GM10248 (cell line): ENCODE measurements at places on chromosomes 7 and 10.

DNA sequence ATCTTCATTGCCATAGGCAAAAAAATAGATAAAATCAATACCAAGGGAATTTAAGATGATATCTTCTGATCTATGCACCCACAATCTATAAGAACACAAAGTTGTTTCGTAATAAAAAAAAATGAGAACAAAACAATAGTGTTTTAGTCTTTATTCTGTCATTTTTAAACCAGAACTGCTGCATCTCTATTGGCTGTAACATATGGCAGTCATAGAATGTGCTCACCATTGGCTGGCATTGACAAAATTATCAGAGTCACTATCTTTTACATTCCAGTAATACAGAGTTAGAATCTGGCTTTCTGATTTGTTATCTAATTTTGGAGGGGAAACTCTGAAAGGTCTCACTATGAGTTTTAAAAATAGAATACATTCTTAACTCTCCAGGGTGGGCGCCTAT lies 138.6 kb upstream of the CCDC6 start:
- DNase-seq, result no peak

DNA sequence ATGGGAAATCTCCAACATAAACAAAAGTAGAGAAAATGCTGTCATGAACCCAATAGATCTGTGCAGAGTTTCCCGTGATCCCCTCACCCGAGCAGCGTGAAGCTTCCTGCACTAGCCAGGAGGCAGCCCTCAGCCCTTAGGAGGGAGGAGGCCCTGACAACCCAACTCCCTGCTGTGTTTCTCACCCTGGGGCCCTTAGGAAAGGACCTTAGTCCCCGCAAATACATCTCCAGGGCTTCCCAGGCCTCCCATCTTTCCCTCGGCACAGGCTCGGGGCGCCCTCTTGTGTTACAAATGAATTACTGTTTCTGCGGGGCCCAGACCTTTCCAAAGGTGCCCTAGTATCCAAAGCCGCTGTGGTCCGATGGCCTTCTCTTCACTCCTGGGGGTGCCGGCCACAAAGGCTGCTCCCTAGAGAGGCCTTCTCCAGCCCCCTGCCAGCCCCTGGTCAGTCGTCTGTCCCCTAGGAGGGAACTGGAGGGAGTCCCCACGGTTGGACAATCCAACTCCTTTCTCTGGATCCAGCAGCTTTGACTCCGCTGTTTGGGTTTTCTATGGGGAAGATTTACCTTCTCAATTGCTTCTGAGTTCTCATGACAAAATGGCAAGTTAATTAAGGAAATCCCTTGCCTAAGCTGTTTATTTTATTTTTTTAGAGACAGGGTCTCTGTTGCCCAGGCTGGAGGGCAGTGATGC lies 49.9 kb upstream of the SH2B2 start:
- peak; percentile 85 for DNase-seq

DNA sequence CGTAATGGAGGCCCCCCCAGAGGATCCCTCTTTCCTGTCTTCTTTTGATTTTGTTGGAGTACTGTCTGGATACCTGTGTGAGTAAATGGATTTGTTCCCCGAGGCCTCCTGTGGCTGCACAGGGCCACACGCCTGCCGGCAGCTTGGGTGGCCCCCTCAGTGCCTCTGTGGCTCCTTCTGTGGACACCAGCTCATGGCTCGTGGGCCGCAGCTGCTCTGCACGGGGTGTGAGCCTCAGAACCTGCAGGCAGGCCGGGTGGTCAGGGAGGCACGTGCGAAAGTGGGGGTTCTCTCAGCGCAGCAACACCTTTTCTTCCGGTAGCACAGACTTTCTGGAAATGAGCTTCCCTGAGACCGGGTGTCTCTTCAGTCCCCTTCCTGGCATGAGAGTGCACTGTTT lies 70.3 kb downstream of the WDR37 start:
- no peak for DNase-seq

DNA sequence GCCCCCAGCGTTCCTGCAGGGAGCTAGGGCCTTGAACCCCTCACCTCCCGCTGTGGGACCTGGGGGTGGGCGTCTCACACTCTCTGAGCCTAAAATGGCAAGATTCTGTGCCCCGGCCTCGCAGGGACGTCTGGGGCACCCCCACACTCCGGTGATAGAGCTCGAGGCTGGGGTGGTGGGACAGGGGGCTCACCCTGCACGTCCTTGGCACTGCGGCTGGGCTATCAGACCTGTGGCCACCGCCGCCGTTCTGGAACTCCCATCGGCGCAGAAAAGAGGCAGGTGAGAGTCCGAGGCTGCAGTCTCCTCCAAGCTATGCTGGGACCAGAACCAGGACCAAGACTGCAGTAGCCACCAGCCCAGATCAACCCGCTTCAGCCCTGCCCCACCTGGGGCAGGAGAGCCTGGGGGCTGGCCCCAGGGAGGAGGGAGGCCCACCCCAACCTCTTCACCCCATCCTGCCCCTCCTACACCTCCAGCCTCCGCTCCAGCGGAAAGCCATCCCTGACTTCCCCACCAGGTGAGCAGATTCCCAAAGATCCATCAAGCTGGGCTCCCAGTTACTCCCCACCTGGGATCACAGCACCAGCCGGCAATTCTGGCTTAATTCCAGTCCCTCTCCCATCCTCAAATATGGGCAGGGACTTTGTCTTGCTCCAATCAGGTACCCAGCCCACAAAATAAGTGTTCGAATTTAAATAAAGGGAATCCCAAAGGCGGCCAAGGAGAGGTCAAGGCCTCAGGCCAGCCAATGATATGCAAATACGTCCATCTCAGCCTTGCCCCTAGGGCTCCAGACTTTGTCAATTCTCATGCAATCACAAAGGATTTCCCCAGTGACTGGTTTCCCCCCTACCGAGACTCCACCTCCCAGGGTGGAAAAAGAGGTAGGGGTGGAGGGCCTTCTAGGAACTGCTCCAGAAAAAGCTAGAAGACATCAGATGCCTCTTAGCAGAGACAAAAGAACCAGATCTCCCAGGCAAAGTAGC lies 16.4 kb downstream of the TNRC18 start:
- no peak for DNase-seq

DNA sequence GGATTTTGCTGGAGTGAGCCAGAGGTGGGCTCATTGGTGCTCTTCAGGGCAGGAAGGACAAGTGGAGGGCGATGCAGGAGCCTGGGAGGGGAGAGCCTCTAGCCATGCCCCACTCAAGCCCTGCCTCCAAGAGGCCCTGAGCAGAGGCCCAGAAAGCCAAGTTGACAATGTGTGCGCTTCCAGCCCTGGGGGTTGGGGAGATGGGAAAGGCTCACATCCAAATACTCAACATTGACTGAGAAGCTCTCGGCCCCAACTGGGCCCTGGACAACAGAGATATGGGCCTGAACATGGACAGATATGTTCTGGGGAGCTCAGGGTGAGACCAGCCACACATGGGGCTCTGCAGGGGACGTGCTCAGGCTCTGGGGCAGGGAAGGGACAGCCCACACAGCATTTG lies 39.0 kb downstream of the FRMPD2 start:
- no peak for DNase-seq

- DNase-seq, result no peak
Measured at GRCh38 chr10:23351926-23352519, 7.4 kb upstream of the C10orf67 start.

DNA sequence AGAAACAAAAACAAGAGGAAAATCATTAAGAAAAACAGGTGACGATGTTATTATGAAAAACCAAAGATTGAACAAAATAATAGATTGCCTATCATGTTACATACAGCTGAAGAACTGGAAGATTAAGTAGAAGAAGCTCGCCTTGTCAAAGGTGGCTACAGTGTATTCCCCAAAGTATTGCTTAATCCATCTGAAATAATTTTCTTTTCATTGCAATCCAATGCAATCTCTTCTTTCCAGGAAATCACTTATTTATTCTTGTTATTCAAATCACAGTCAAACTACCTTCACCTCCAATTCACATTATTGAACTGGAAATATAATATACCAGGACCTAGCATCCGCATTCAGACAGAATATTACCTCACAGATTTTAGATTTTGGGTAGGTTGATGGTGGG lies 235.9 kb downstream of the AHR start:
- DNase-seq, result no peak

DNA sequence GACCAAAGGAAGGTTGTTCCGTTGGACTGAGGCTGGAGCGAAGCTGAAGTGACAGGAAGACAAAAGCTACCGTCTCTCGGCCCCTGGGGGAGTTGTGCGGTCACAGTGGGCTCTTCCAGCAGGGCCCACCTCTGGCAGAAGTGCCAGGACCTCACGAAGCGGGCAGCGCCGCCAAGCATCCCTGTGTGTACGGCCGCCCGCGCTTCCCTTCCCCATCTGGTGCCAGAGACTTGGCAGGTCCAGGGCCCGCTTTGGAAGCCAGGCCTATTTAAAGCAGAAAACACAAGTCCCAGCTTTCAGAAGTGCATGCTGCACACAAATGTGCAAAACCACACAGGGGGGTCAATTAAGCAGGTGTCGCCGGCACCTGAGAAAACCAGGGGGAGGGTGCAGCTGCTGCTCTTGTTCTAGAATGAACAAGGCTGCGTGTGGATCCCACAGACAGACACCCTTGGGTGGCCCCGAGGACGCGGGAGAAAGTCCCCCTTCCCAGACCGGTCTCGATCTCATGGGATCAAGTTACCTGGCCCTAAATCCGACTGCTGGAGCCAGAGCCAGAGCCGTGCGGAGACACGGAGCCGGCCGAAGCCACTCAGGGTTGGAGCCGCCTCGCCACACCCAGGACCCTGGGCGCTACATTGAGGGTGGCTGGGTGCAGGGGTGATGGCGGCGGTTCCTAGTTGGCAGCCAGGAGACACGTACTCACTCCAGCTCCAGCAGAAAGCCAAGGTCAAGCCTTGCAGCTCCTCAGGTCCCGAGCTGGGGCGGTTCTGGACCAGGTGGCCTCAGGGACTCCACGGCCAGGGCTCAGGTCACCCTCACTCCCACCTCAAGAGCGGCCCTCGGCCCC lies 51.8 kb upstream of the PPP2R2D start:
- DNase-seq, result no peak

GRCh38 chr10:48934672-48935501 lies 4.8 kb downstream of the LRRC18 start:
- DNase-seq, result no peak

DNA sequence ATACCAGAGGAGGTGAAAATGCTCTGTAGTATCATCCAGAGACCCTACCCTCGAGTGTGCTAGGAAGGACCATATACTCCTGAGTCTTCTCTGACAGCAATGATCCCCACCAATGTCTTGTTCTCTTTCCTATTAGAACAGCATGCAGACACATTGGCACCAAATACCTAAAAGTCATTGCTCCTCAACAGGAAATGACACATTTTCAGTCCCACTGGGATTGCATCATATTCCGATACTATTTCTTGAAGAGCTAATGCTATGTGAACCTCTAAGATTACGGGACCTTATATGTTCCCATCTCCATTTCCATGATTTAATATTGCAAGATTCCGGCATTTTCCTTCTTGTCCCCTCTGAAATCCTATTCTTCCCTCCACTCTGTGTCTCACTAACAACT lies 177.4 kb downstream of the NRP1 start:
- no peak for DNase-seq

- no peak for DNase-seq
Measured at GRCh38 chr10:102931643-102932042, 13.5 kb downstream of the CNNM2 start.

- no peak for DNase-seq
Measured at GRCh38 chr10:112793202-112793921, 156.7 kb upstream of the TCF7L2 start.

DNA sequence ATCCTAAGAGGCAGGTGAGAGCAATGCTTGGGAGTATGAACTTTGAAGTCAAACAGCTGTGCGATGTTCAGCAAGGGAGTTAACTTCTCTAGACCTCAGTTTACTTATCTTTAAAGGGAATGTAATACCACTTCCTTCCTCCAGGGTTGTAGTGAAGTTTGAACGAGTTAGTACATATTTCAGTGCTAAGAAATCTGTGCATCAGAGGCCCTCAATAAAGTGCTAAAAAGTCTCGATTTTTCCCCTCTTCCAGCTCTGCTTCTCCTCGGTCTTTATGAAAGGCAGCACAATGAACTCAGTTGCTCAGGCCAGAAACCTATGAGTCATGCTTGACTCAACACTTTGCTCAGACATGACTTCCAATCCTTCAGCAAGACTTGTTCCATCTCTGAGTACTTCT lies 418.9 kb downstream of the MDFIC start:
- no peak for DNase-seq

GRCh38 chr7:94296881-94297280 lies 97.8 kb upstream of the COL1A2 start:
- DNase-seq, result no peak

GRCh38 chr7:7641129-7641663 lies 644 bp downstream of the UMAD1 start:
- no peak for DNase-seq

DNA sequence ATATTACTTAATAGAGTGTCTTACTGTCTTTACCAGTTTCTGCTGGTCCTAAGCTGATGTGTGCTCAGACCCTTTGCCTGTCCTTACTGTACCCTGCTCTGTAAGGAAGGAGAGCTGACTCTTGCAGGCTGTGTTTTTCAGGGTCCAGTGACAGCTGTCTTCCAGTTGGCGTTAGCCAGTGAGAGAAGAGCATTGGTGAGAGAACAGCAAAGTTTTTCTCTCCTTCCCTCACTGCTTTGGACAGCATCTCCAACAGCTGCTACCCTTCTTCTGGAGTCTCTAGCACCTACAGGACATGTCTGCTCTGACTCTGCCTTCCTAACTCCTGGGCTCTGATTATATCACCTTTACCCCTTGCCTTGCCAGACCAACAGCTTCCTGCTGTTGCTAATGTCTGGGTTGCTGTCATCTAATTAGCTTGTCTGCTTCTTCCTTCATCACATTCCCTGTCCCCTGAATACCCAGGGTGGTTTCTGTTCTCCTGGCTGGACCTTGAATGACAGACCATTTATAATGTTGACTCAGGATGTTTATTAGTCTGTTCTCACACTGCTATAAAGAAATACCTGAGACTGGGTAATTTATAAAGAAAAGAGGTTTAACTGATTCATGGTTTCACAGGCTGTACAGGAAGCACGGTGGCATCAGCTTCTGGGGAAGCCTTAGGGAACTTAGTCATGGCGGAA lies 23.5 kb upstream of the PANK1 start:
- no peak for DNase-seq

GRCh38 chr10:121138112-121138860 lies 287.1 kb downstream of the WDR11 start:
- DNase-seq, result no peak

- DNase-seq, result peak; percentile 57
Measured at GRCh38 chr10:32190890-32191491, 134.8 kb upstream of the KIF5B start.

GRCh38 chr10:132443605-132443982 lies 46.6 kb downstream of the PWWP2B start:
- DNase-seq, result peak; percentile 67

DNA sequence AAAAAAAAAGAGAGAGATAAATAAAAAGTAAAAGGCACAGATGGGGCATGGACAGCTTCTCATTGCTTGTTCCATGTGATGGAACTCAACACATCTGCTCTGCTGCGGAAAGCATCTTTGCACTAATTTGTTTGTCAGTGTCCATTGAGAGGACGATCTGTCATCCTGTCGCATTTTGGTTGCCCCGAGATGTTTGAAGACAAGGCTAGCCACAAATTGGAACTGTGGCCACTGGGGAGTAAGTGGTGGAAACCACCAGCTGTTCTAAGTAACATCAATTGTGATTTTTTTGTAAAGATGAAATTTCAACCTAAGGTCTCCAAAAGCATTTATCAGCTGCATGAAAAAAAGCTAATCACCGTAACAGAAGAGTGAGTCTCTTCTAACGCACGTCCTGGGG lies 312.7 kb downstream of the ADARB2 start:
- no peak for DNase-seq
